ENCODE measurements at places on chromosomes 7 and 10.

GRCh38 chr7:39413636-39414223, 152.5 kb upstream of the YAE1 start:
- no peak for DNase-seq

- DNase-seq = no peak
These were observed 204.9 kb upstream of the PTER start for GRCh38 chr10:16231734-16232435.

- no peak for DNase-seq
These were observed 38.6 kb downstream of the NACAD start for GRCh38 chr7:45050198-45050597.

GRCh38 chr7:37320848-37321468, 127.7 kb downstream of the ELMO1 start:
- DNase-seq = no peak

DNA sequence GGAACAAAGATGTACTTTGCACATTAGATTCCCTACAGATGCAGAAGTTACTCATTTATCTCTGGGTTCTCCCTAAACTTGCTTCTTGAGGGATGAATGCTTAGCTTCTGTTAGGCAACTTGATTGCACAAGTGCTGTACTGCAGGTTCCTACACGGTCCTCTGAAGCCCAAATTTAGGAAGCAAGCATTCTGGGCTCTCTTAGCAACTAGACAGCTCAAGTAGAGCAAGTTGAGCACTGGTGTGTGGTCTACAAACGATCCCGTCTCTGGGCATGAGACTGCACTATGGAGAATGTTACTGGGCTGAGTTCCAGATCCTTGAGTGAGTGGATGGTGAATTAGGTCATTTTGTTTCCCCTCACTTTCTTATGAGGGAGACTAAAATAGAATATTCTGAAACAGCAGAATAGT, 14.3 kb downstream of the SEMA3D start:
- no peak for DNase-seq

DNA sequence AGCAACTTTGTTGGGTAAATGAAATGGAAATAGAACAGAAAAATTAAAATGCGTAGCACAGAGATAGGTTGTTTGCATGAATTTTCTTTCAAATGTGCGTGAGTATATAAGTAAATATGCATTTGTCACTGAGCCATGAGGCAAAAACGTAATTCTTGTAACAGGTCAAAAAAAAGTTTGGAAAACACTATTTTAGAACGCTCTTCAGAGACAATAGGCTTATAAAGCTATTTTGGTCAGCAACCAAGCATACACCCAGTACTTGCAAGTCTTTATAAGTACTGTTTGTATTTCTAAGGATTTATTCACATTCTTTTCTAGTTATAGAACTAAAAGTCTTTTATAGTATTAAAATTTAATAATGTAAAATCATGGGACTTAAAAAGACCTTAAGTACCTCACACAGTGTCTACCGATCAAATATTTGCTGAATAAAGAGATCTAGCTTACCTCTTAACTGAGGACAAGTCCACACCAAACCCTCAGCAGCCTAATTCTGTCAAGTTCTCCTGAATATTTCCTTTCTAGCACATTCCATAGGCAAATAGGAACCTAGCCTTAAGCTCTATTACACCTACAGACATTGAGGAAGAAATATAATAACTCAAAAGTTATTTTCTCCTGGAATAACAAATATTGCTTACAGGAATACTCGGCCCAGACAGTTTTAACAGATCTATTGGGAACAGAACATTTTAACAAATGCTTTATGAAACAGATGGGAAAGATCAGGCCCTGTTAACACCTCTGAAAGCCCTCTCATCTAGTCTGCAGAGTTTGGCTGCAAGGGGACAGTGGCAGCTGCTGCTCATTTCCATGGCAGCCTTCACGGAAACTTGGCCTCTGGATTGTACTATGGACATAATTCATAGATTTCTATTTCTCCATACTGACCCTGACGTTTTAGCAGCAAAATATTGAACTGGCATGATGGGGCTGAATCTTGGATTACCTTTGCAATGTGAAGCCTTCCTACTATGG, 8.8 kb downstream of the CRPPA start:
- no peak for DNase-seq

DNA sequence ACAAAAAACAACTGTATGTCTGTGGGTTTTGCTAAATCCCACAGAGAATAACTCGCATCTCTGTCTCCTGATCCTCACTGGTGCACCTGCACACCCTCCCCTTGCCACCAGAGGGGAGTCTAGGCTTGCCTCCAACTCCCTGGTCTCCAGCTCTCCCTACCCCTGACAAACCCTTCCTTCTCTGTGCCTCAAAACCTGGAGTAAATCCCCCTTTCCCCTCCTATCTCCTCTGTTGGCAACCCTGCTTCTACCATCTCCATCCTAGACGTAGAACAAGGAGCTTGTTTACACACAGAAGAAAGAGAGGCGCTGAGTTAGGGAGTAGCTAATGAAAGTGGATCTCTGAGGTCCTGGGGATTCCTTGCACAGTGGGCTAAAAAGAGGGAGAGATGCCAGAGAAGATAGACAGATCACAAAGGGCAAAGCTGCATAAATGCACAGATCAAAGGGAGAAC, 6.0 kb downstream of the MBLAC1 start:
- peak; percentile 70 for DNase-seq

DNA sequence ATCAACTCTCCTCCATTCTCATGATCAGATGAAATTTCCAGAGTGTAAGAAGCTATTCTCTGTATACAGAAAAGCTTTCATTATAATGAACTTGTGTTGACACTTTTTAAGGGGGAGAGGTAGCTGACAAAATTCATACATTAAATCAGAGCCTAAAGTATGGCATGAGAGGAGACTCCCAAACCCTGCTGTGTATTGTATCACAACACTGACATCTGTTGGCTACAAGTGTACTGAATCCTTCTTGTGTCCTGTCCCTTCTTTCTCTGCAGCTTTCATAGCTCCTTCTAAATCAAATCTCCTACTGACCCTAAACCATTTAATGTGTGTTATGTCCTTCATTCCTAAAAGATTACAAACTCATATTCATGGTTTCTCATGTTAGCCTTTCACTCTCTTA, 70.9 kb downstream of the GCC1 start:
- DNase-seq = peak; percentile 22

GRCh38 chr7:142485617-142486226, 227.9 kb upstream of the PRSS58 start:
- no peak for DNase-seq

DNA sequence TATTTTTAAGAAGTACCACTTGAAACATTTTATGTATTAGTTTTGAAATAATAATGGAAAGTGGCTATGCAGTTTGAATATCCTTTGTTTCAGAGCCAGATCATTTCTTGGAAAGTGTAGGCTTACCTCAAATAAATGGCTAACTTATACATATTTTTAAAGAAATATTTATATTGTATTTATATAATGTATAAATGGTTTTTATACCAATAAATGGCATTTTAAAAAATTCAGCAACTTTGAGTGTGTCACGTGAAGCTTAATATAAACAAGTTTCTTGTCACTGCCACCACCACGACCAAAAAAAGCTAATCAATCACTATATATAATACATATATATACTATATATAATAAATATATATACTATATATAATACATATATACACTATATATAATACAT, 4.8 kb downstream of the IL6 start:
- DNase-seq = no peak

DNA sequence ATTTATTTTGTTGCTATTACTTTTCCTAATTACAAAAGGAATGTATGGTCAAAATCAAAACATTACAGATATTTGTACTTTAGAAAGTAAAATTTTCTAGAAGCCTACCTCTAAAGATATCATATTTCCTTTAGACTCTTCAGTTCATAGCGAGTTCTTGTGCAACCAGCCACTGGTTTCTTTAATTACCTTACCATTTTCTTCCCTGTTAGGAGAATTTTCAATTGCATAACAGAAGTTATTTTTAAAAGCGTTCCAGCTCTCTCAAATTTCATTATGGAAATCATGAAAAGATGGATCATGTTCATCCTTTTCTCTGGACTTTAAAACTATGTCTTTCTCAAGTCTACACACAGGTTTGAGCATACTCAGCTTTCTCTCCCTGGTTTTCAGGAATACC, 5.0 kb upstream of the TRUB1 start:
- no peak for DNase-seq

- no peak for DNase-seq
These were observed 2.9 kb downstream of the OLAH start for GRCh38 chr10:15046626-15047025.

GRCh38 chr10:90125456-90126255, 424.3 kb downstream of the KIF20B start:
- DNase-seq = no peak

DNA sequence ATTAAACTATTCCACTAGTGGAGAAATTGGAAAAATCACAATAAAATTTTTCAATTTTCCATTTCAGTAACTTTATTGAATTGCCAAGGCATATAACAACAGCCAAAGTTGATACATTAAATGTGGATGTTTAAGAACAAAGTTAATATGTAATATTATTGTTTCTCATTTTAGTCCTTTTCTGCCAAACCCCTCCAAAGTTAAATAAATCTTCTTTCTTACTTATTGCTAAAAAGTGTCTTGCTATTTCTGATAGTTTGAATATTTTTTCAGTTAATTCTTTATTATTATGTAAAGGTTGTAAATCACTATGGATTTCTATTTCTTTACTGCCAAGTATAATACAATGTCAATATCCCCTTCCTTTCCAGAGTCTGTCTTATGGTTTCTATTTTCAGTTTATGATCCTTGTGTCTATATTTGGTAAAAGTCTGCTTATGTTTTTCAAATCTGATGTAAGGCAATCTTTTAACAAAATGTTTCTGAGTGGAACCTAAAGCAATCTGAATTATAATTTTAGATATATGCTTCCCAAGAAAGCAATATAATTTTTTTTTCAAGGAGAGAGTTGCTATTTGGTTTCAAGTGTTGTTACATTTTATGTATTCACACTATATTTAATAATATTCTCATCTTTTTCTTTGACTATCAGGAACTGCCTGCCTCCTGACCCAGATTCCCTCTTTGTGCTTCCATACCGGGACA, 80.3 kb upstream of the RHOBTB1 start:
- no peak for DNase-seq

DNA sequence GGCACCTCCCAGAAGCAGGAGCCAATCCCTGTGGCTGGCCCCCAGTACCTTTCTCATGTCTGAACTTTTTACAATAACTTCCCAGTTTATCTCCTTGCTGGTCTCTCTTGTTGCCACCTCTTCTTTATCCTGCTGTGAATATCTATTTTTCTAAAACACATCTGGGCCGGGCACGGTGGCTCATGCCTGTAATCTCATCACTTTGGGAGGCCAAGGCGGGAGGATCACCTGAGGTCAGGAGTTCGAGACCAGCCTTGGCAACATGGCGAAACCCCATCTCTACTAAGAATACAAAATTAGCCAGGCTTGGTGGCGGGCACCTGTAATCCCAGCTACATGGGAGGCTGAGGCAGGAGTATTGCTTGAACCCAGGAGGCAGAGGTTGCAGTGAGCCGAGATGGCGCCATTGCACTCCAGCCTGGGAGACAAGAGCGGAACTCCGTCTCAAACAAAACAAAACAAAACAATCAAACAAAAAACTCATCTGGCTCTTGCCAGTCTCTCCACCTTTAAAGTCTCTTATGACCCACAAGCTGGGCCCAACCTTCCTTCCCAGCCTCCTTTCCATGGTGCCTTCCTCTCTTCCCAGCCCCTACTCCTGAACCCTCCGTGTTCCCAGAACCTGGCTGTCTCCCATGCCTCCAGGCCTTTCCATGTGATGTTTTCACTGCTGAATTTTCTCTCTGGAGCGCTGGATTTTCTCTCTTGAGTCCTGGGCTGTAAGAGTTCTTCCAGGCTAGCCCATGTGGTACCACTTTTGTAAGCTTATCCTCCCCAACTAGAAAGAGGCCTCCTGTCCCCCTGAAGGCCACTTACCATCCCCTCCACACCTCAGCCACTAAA, 51.3 kb downstream of the HIP1 start:
- DNase-seq = no peak

DNA sequence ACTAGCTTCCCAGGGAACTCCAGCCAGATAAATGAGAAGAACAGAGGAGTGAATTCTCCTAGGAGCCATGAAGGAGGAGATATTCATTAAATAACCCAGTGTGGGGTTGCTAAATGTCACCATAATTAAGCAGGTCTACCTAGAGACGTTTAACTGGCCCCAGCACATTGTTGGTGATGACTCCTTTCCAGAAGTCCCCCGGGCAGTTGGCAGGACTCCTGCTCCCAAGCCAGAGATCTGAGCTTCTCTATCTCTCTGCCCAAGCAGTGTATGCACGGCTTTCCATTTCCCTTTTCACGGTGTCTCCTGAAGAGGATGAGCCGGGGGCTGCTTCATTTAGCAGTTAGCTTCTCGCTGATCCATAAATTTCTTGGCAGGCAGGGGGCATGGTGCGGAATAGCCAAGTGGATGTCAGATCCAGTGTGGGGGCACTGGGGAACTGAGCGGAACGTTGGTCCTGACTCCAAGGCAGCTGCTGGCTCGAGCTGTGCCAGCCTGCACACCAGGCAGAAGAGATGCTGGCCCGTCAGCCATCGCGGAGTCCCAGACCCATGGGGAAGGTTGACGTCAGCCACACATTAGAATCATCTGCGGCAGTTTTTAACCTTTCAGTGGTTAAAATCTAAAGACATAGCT, 142.0 kb upstream of the NPY start:
- no peak for DNase-seq

DNA sequence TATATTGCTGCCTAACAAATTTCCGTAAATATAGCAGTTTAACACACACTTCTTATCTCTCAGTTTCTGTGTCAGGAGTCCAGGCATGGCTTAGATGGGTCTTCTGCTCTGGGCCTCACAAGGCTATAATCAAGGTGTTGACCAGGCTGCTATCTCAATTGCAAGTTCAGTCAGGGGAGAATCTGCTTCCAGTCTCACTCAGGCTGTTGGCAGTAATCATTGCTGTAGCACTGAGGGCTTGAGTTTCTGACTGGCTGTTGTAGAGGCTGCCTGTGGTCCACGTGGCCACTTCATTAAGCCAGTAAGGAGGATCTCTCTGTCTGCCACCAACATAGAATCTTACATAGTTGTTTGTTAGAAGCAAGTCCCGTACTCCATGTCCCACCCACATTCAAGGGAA, 138.4 kb downstream of the ST7 start:
- DNase-seq = peak; percentile 48

GRCh38 chr10:34844448-34844847, 29.4 kb upstream of the PARD3 start:
- DNase-seq = no peak

GRCh38 chr7:90804370-90804769, 208.2 kb downstream of the CDK14 start:
- DNase-seq = no peak

GRCh38 chr10:119762805-119763798, 37.3 kb downstream of the INPP5F start:
- no peak for DNase-seq

DNA sequence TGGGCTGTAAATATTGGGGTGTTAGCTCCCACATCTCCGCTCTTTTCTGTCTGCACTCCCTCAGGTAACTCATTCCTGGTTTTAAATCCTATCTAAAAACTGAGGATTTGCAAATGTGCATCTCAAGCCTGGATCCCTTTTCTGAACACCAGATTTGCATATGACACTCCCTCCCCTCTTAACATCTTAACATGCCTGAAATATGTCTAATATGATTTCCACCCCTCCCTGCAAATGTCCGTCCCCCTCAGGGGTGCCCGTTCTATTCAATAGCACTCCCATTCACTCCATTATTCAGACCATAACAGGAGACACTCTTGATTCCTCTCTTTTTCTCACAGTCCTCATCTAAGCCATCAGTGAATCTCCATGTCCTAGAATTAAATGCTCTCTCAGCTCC, 8.3 kb upstream of the CALD1 start:
- DNase-seq = no peak

- DNase-seq = no peak
These were observed 134.3 kb downstream of the VIPR2 start for GRCh38 chr7:159010411-159010810.
